ENCODE measurements at places on chromosomes 7 and 10.

DNA sequence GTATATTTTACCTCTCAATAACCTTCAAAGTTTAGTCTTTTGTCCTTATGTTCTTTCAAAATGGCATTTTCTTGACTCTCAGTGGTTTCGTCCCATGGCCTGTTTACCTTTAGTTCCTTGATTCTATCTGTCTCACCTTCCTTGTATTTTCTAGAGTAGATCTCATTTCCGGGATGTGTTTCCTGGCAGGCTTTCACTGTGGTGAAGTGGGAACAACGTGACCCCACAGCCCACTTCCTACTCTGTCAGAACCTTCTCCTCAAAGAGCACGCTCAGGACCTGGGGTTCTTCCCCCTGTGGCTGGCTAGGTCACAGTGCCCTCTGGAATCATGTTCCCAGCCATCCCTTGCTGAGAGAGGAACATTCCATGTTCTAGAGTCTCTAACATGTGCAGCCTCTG is 129.9 kb upstream of the ZNF32 start:
- no peak for DNase-seq

DNA sequence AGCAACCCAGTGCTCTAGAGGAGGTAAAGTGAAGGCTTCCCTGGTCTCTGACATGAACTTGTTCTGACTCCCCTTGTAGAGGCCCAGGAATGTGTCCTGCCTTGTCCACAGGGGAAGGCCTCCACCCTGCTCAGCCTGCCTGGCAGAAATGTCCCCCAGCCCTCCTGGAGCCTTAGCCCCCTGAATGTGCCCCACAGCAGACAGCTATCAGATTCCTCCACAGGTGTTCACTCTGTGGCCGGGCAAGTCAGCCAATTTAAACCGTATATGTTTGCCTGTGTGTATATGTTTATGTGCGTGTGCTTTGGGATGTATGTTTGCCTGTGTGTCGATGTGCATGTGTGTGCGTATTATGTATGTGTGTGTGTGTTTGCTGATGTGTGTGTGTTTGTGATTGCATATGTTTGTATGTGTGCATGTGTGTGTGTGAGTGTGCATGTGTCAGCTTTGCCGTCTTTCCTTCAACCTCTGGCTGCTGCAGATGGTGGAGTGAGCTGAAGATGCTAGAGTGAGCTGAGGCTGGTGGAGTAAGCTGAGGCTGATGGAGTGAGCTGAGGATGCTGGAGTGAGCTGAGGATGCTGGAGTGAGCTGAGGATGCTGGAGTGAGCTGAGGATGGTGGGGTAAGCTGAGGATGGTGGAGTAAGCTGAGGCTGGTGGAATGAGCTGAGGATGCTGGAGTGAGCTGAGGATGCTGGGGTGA is 68.9 kb upstream of the ANTXRL start:
- no peak for DNase-seq

DNA sequence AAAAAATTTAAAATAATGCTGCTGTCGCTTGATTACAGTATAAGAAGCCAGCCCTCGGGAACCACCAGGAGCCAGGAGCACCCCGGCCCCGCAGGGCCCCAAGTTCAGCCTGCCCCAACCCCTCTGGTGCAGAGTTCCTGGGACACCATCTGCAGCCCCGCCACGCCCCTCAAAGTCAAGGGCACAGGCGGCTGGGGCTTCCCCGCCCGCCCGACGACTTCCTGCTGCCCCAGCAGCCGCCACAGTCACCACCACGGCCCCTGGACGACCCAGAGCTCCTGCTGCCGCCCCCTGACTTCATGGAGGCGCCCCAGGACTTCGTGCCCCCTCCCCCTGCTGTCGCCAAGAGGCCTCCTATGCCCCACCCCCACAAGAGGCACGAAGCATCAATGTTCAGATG is 103.6 kb upstream of the PDSS1 start:
- DNase-seq = no peak

GRCh38 chr7:151167197-151167961 is at the start of gene GBX1:
TSS of gene GBX1 (minus strand) at chr7:151167694. CDS start at chr7:151167548, 146 bp downstream.
- DNase-seq = no peak

DNA sequence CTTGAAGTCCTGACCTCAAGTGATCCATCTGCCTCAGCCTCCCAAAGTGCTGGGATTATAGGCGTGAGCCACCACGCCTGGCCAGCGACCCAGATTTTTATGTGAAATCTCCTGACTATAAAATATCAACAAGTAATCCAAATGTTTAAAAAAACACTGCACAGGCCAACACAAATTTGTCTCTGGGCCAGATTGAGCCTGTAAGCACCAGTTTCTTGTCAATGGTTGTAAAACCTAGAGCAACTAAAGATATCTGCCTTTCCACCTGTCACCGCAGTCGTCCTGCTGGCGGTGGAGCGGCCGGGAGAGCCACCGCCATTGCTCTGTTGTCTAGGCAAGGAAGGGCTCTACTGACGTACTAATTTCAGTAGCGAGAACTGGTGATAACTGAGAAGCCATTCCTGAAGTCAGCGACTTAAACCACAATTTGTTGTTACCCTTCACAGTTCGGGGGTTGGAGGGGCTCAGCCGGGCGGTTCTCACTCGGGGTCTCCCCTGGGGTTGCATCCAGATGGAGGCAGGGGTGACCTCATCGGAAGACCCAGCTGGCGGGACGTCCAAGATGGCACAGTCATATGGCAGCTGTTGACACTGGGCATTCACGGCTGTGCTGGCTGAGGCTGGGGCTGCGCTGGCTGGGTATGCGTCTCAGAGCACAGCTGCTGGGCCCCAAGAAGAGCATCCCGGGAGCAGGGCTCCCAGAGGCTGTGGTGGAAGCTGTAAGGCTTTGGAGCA is 55.2 kb upstream of the PDGFA start:
- DNase-seq = no peak

DNA sequence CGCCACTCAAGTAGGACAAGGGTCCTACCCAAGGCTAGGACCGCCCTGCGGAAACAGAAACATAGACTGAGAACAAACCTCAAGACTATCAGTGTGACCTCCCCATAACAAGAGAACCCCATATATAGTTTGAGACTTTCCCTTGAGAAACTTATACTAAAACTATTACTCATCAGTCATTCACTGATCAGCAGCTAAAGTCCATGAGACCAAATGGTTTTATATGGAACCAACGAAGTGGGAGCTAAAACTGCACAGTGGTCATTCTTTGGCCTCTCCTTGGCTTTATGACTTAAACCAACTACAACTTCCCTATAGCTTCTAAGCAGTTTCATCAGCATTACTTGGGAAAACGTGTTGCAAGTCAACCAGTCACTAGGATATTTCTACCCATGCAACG is 13.7 kb upstream of the ZSCAN21 start:
- DNase-seq = no peak

DNA sequence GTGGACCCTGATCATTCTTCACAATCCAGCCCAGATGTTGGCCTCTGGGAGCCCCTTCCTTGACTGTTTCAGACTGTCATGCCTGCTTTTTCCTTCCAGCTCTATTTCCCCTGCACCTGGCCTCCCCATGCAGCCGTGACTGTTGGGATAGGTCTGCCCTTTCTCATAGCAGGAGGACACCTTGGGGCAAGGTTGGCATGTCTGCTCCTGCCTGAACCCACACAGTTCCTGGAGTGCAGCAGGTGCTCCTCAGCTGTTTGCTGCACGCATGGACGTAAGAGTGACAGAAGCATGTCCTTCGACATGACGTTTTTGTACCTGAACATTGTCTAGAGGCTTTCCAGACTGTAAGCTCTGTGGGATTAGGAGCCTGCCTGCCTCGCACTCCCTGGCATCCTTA is 24.0 kb downstream of the POR start:
- no peak for DNase-seq

DNA sequence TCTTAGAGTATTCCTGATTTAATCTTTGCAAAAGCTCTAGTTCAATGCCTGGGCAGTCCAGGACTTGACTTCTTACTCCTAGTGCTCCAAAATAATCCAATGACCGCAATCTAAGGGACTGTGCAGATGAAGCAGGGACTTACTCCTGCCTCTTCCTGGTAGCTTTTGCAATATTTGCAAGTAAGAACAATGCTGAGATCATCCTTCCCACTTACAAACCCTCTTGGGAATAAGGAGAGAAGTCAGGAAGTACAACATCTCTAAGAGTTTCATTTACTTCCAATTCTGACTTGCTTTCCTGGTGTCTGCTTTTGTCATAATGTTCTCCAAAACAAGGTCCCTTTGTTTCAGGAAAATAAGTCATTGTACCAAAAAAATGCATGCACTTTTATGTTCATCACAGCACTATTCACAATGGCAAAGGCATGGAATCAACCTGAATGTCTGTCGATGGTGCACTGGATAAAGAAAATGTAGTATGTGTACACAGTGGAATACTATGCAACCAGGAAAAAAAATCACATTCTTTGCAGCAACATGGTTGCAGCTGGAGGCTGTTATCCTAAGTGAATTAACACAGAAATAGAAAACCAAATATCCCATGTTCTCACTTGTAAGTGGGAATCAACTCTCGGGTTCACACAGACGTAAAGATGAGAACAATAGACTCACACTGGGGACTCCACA is 7.1 kb upstream of the KCNMA1 start:
- no peak for DNase-seq

All from KBM-7 (cell line).